ENCODE measurements at places on chromosomes 4 and X. TPM values are rescaled to one million over a fixed set of nuclear protein-coding genes. Genes with fewer than 3 reads are reported as not detected.

Gene GPR119
- not detected for total RNA-seq

Gene UCHL1
- 37.5 TPM for total RNA-seq

Gene ATP11C
- total RNA-seq, result 30.2 TPM

Gene CACNA1F
- total RNA-seq, result 0.06 TPM

DNA sequence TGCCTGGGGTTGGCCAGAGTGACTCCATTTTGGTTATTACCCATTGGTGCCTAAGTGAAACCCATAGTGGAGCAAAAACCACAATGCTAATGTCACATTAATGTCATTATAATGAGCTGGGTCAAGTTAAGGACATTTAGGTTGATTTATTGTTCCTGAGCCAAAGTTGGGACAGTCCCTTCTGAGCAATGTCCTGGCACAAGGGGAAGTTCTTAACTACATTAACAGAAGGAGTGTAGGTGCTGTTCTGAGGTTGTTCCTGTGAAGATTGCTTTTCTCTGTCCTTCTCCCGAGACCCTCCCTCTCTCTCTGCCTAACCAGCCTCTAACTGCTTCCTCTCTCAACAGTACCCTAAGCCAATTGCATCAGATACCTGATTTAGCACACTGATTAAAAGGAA lies 1956.8 kb upstream of the PCDH10 start:
- H3K4me1 ChIP-seq, result no peaks in the 10 kb centered on the region
- no peaks in the 10 kb centered on the region for H3K27me3 ChIP-seq
- H3K27ac ChIP-seq, result no peak overlapping the region

- DNase-seq, result no peak
- H3K4me3 ChIP-seq, result no peak overlapping the region
- H3K27ac ChIP-seq, result no peak overlapping the region
- H3K4me1 ChIP-seq, result no peaks in the 10 kb centered on the region
Measured at GRCh38 chr4:86233681-86234080, 126.2 kb downstream of the MAPK10 start.

DNA sequence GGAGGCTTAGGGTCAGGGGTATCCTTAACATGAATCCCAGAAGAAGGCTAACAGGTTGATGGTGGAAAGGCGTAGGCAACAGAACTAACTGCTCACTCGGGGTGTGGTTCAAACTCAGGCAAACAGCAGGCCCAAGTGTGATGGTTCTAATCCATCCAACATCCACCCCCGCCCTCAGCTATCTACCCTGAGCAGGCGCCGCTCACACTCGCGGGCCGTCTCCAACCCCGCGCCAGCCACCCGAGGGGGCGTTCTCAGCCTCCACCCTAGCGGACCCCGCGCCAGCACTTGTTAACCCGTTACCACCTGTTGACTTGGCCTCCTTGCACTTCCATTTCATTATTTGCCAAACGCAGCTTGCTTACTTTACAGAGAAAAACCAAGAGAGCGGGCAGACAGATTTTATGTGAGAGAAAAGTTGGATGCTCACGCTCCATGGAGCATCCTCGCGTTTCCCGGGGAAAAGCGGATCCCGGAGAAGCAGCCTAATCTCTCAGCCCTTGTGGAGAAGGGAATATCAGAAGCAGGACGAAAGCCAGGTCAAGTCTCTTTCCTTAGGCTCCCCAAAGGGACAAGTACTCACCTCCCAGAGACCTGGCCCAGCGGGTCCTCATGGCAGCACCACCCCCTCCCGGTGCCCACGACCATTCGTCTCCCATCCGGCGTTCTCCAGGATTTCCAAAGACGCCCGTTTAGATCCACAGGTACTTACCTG lies 773 bp downstream of the SNCA start:
- H3K27ac ChIP-seq, result no peak overlapping the region
- H3K27me3 ChIP-seq, result no peaks in the 10 kb centered on the region
- H3K36me3 ChIP-seq, result no peaks in the 10 kb centered on the region
- DNase-seq, result no peak
- no peak overlapping the region for H3K4me3 ChIP-seq
- no peaks in the 10 kb centered on the region for H3K4me1 ChIP-seq

DNA sequence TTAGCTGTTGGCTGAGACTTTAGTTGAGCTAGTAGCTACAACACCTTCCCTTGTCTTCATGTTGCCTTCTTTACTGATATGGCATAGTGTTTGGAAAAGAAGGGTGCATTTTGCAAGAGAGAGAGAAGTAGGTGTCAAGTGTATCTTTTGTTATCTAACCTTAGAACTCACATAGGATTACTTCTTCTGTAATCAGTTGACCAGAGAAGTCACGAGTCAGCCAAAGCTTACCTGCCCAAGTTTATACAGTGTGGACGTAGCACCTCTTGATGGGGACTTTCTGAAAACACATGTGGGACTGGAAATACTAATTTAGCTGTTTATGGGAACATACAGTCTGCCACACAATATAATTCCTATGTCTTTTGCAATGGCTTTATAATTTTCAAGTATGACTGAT lies 56.0 kb downstream of the UGT8 start:
- H3K27me3 ChIP-seq, result no peaks in the 10 kb centered on the region
- H3K36me3 ChIP-seq, result no peaks in the 10 kb centered on the region
- no peak for DNase-seq
- no peak overlapping the region for H3K4me3 ChIP-seq

GRCh38 chrX:112967341-112967740 lies 126.7 kb upstream of the AMOT start:
- H3K36me3 ChIP-seq, result no peaks in the 10 kb centered on the region
- no peaks in the 10 kb centered on the region for H3K27me3 ChIP-seq
- H3K4me1 ChIP-seq, result no peaks in the 10 kb centered on the region
- no peak for DNase-seq
- no peak overlapping the region for H3K27ac ChIP-seq
- no peak overlapping the region for H3K4me3 ChIP-seq

DNA sequence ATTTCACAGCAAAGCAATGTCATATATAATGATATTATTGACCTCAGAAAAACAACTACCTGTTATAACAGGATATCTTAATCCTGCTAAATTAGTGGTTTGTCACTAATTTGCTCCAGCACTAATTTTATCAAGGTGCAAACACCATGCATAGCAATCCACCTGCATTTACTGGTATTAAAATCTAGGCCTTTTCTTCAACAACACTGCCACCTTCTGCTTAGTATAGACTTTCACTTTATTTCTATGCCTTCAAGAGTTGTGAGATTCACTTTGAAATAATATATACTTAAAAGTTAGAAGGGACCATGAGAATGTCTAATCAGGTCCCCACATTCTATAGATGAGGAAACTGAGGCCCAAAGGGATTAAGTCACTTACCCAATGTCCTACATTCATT lies 82.1 kb upstream of the IQCM start:
- H3K27ac ChIP-seq, result no peak overlapping the region
- no peak for DNase-seq
- no peaks in the 10 kb centered on the region for H3K36me3 ChIP-seq
- no peak overlapping the region for H3K4me3 ChIP-seq

DNA sequence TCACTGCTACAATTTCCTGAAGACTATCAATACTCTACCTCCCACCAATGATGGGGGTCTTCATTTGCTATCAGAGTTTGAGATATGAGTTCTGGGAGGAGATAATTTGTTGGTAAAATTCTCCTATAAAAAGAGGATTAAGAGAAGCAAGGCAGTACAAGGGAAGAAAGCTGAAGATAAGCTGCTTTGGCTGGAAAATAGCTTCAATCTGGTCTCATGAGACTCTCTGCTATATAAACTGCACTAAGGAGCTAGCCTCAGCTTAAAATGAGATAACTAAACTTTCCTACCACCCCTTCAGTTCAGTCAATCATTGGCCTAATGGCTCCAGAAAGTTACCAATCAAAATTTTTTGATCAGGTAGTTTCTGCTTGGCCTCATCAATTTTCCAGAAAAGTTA lies 2105.0 kb downstream of the ARAP2 start:
- no peak overlapping the region for H3K4me3 ChIP-seq
- H3K4me1 ChIP-seq, result no peaks in the 10 kb centered on the region
- no peak overlapping the region for H3K27ac ChIP-seq
- DNase-seq, result no peak

- DNase-seq, result no peak
- H3K27me3 ChIP-seq, result no peaks in the 10 kb centered on the region
- H3K4me1 ChIP-seq, result no peaks in the 10 kb centered on the region
- H3K27ac ChIP-seq, result no peak overlapping the region
- no peaks in the 10 kb centered on the region for H3K36me3 ChIP-seq
Measured at GRCh38 chr4:147289181-147289580, 191.7 kb upstream of the EDNRA start.

DNA sequence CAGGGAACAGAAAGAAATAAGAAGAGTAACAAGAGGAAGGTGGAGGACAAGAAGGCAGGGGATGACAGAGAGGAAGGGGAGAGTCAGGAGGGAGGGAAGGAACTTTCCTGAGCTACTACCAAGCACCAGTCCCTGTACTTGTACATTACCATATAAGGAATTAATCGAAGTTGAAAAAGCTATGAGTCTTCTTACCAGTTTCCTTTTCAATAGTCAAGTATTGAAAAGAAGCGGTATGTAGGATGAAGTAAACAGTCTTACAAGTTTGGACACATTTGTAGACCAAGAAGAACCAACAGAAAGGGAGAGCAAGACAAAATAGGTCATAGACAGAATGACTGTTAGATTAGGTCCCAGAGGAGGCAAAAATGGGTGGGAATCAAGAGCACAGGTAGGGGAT lies 629.7 kb upstream of the DIPK2B start:
- H3K4me1 ChIP-seq, result no peaks in the 10 kb centered on the region

DNA sequence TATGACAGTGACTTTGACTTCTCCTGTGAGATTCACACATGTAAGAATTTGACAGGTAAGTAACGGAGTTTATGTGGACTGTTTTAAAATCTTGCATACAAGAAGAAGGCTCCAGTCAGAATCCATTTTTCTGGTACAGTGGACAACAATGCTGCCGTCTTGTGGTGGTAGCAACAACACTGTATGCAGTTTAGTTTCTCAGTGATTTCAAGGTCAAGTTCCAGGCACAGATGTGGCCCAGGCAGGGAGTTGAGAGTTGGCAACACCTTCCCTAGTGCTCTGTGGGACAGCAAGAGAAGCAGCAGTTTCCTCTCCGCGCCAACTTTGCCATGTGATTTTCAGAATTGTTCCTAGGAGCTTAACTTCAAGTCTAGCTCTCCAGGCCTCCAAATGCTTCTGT lies 56.0 kb upstream of the STPG2 start:
- no peaks in the 10 kb centered on the region for H3K36me3 ChIP-seq
- no peaks in the 10 kb centered on the region for H3K27me3 ChIP-seq
- H3K27ac ChIP-seq, result no peak overlapping the region
- no peak overlapping the region for H3K4me3 ChIP-seq
- no peaks in the 10 kb centered on the region for H3K4me1 ChIP-seq

All from aorta (tissue), 5 donors.